ENCODE measurements at places on chromosomes 5 and 9.

DNA sequence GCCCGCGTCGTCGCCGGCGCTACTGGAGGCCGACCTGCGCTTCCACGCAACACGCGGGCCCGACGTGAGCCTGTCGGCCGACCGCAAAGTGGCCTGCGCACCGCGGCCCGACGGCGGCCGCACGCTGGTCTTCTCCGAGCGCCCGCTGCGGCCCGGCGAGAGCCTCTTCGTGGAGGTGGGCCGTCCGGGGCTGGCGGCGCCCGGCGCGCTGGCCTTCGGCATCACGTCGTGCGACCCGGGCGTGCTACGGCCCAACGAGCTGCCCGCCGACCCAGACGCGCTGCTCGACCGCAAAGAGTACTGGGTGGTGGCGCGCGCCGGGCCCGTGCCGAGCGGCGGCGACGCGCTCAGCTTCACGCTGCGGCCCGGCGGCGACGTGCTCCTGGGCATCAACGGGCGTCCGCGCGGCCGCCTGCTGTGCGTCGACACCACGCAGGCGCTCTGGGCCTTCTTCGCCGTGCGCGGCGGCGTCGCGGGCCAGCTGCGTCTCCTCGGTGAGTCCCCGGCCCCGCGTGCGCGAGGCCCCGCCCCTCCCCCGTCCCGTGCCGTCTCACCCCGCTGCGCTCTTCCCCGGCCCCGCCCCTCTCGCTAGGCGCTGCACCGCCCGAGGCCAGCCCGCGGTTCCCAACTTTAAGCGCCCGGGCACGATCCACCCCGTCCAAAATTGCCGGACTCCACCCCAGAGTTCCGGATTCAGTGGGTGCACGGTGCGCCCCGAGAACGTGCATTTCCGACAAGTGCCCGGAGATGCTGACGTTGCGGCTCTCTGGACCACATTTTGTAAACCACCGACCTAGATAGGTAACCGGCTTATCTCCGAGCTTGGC, 42.8 kb downstream of the NEURL1B start:
- DNase-seq: no peak

DNA sequence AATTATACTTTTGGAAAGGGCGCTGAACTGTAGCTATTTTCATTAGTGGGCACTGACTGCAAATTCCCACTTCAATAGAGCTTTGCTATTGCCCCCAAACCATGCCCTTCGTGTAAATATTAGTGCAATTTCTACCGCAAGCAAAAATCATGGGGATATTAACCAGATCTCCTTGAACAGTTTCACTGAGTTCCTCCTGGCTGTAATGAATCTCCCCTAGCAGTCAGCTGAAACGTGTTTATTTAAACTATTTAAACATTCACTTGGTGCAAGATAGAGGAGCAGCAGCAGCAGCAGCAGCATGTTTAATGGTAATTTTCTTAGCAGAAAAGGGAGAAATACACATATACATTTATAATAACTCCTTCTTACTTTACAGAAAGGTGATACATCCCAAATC, 54.4 kb downstream of the ARRDC3 start:
- no peak for DNase-seq

GRCh38 chr9:37144762-37145161, 24.4 kb downstream of the ZCCHC7 start:
- DNase-seq: no peak

DNA sequence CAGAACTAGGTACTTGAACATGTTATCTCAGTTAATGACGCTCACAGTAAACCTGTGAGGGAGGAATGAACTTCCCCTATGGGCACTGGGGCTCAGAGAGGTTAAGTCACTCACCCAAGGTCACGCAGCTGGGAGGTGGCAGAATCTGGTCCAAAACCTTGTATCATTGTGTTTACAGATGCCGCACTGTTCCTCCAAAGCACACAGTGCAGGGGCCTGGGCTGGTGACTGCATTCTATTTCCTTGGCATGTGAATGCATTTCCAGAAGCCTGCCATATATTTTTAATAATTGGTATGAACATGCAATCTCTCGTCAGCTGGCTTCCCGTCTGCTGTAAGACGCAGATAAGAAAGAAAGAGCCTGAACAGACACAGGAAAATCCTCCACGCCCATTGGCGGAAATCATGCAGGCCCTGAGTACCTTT, 77.0 kb upstream of the TBC1D2 start:
- DNase-seq: peak; percentile 84

- DNase-seq: no peak
Measured at GRCh38 chr5:142117579-142118151, 9.1 kb downstream of the NDFIP1 start.

DNA sequence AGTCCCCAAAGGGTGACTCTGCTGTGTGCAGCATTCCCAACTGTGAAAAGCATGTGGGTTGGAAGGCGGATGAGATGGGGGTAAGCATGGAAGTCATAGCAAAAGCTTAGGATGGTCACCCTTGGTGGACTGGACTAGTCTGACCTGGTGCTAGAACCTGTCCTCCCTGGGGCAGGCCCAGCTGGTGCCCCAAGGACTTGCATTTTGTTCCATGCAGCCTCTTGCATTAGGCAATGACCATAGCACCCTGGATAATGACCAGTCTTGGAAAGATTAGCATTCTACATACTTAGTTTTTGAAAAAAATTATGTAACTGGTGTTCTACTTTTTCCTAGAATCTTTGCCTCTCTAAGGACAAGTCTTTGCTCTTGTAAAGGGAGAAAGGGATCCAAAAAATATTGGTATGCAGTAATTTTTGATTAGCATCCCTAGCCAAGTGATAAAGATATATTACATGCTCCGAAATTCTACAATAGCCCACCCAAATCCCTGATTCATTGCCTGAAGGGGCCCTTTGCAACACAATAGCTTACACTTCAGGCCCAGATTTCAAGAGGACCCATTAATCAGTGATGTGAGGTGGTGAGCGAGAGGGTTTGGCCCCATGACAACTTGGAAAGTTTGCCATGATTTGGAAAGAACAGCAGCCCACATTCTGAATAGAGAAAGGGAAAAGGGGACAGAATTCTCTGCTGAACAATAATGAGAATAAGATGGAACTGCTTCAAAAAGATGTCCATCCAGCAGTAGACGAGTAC, 93.3 kb upstream of the CD180 start:
- no peak for DNase-seq

DNA sequence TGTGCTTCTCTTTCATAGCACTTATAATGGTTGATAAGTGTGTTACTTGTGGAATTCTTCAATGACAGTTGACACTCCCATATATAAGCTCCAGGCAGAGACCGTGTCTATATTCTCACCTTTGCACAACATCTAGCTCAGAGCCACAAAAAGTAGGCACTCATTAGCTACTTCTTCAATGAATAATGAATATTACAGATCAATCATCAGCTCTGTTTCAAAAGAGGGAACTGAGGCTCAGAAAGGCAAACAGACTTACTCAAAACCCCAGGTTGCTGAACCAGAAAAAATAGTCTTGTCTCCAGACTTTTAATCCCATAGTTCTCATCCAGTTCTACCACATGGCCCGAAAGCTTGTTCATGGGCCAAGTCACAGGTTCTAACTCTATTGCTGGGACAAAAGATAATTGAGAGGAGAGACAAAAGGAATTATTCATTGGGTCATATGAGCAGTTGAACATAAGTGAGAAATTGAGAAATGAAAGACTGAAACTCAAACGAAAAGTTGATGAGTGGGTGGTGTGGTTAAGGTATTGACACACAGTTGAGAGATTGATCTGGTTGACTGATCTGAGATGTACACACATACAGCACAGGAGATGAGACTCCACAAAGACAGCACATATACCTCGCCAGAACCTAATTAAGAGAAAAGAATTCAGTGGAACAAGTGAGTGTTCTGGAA, 381.6 kb downstream of the EFNA5 start:
- DNase-seq: no peak

DNA sequence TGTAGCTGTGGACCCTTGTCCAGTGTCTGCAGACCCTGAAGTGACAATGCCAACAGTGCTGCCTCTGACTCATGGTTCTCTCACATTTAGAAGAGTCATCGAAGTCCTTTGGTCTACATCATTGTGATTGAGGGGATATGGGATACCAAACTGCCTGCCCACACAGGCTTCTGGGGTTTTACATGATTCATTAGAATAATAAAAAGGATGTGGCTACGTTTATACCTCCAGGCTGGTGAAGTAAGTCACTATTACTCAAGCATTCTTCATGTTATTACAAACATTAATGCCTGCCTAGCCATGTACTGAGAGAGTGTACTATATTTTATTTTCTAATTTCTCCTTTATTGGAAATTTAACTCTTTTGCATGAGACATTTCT, 365.7 kb downstream of the SPATA31D1 start:
- no peak for DNase-seq

Data from hematopoietic multipotent progenitor cell treated with erythropoietin and hydrocortisone succinate and interleukin-3 and kit ligand, for 8 days (in vitro differentiated cells).